ENCODE measurements at places on chromosomes 16 and 17.

DNA sequence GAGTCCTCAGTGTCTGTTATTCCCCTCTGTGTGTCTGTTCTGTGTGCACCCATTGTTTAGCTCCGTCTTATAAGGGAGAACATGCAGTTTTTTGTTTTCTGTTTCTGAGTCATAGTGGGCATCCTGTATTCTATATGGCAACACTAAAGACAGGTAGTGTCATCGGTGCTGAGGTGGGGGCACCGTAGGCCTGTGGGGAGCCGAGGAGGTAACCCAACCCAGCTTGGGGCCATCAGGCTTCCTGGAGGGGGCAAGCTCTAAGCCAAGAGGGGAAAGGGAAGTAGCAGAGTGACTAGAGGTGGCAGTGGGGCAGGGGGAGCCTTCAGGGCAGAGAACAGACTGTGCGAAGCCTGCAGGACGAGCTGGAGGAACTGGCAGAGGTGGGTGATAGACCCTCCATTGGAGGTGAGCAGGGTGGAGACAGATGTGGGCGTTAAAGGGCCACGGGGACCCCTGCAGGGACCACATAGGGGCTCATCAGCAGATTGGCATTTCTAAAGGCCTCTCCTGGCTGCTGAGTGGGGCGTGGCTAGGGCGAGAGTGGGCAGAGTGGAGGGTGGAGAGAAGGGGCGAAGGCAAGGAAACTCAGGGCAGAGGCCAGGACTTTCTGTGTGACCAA lies 36.5 kb downstream of the CPNE2 start:
- peak; percentile 61 for DNase-seq

- peak; percentile 24 for DNase-seq
Observed at GRCh38 chr16:27972500-27972899, 91.0 kb downstream of the GSG1L start.

- no peak for DNase-seq
Observed at GRCh38 chr17:32517982-32518381, 31.2 kb downstream of the CDK5R1 start.

DNA sequence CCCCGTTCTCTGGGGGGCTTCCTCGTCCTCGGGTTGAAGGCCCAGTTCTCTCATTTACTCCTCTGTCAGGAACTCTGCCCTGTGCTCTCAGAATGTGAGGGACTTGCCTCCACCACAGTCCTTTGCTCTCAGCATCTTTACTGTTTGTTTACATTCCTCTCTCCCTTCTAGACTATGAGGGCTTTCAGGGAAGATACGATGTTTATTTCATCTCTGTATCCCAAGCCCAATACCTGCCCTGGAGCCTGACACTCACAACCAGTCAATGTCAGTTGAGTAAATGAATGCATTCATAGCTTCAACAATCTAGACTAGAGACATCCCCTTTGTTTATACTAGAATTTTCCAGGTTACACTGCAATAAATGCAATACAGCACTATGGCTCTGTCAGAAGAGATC lies 409.6 kb upstream of the CDH11 start:
- DNase-seq, result no peak

- no peak for DNase-seq
Observed at GRCh38 chr17:57551321-57552079, 193.6 kb downstream of the CCDC182 start.
